ENCODE measurements at places on chromosomes 13 and 19. TPM values are rescaled to one million over a fixed set of nuclear protein-coding genes. Genes with fewer than 3 reads are reported as not detected.
A peak's percentile ranks its signal among the peaks of the same experiment; 100 is the strongest.

Gene KLK3
- not detected for total RNA-seq

Gene ZNF441
- not detected for total RNA-seq

Gene FGF21
- not detected for total RNA-seq

Gene RRAS
- 104 TPM for total RNA-seq

Gene IL11
- 183 TPM for total RNA-seq

Gene SERP2
- total RNA-seq = 2.4 TPM

DNA sequence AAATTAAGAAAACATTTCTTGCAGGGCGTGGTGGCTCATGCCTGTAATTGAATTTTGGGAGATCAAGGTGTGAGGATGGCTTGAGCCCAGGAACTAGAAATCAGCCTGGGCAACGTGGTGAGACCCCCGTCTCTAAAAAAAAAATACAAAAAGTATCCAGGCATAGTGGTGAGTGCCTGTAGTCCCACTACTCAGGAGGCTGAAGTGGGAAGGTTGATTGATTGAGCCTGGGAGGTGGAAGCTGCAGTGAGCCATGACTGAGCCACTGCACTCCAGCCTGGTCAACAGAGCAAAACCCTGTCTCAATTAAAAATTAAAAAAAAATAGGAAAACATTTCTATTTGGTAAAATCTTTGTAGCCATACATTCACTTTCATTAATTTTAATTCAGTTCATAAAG is 526.5 kb downstream of the PCDH9 start:
- no peaks in the 10 kb centered on the region for H3K27me3 ChIP-seq
- no peaks in the 10 kb centered on the region for H3K36me3 ChIP-seq
- DNase-seq = no peak
- H3K27ac ChIP-seq = no peak overlapping the region

- H3K36me3 ChIP-seq = no peaks in the 10 kb centered on the region
- no peak overlapping the region for H3K27ac ChIP-seq
- no peaks in the 10 kb centered on the region for H3K27me3 ChIP-seq
- no peaks in the 10 kb centered on the region for H3K4me1 ChIP-seq
- no peak for DNase-seq
These were observed 125.7 kb downstream of the MYO16 start for GRCh38 chr13:108755083-108755482.

GRCh38 chr13:99873832-99874430 is 97.6 kb downstream of the ZIC5 start:
- no peaks in the 10 kb centered on the region for H3K4me1 ChIP-seq
- H3K36me3 ChIP-seq = no peaks in the 10 kb centered on the region
- no peak overlapping the region for H3K27ac ChIP-seq
- no peak for DNase-seq

DNA sequence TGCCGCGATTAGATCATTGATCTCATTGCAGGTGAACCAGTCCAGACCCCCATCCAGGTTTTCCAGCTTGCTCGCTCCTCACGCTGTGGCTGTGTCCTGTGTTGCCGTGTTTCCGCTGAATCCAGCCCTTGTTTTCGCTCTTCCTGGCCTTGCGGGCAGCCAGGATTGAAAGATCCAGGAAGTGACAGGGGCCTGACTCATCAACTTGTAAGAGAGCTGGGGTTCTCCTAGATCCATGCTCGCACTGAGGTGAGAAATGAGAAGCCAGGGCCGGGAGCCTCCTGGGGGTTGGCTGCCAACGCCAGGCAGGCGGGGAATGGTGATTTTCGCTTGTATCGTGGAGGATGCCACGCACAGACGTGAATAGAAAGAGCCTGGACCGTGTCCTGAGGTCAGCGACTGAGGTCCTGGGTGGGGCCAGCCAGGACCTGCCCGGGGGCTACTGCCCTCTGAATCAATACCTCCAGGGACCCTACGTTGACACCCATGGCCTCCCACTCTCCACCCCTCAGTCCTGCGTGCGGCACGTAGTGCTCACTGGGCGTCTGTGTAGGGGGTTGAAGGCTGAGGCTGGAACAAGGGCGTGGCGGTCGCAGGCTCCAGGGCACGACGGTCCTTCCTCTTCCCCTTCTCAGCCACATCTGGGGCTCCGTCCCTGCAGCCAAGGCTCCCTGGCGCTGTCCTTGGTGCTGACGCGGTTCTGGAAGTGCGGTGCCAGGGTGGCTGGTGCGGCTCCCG is 7.3 kb upstream of the PTPRH start:
- peak; percentile 100 for DNase-seq
- H3K4me3 ChIP-seq = peak overlapping the region; percentile 47
- H3K27ac ChIP-seq = peak overlapping the region; percentile 59
- peaks cover 7% of the 10 kb centered on the region for H3K4me1 ChIP-seq
- H3K27me3 ChIP-seq = no peaks in the 10 kb centered on the region

DNA sequence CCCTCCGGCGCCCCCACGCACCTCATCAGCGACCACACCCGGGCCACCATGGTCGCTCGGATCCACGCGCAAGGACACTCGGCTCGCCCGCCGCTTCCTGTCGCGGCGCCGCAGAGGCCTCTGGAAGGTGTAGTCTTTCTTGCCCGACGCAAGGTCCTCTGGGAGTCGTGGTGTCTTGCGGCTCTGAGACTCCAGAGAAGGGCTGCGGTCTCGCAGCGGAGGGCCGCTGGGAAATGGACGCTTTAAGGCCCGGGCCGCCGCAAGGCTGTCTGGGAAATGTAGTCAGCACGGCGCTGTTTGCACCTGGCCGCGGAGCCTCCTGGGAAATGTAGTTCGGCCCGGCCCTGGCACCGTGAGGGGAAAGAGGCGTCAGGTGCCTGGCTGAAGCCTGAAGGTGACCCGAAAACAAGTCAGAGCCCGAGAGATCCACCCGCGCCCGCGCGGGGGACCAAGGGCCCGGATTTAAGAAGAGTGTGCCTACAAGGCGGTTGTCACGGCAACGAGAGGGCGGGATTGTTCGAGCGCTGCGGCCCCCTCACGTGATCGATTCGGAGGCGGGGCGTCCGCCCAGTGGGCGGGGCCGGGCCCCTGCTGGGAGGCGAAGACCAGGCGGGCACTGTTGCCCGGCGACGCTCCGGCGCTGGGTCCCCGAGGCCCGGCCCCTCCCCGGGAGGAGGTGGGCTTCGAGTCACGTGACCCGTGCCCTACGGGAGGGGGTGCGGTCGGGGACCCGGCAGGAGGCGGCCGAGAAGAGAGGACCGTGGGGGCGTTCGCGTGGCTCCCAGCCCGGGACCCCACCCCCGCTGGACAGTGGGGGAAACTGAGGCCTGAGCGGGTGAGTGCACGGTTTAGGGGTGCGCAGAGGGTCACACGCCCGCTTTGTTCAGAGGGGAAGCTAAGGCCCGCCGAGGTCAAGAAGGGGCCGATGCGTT is at the start of the genes HSD11B1L and MICOS13:
TSS of gene HSD11B1L (plus strand) at position 591 of the 932 bp plus-strand sequence. CDS start 3,806 bp downstream, outside the sequence.
TSS of gene MICOS13 (minus strand) at position 80 of the 932 bp plus-strand sequence. CDS start at position 50, 30 bp downstream.
- no peaks in the 10 kb centered on the region for H3K4me1 ChIP-seq
- peak; percentile 95 for DNase-seq
- H3K27me3 ChIP-seq = no peaks in the 10 kb centered on the region

DNA sequence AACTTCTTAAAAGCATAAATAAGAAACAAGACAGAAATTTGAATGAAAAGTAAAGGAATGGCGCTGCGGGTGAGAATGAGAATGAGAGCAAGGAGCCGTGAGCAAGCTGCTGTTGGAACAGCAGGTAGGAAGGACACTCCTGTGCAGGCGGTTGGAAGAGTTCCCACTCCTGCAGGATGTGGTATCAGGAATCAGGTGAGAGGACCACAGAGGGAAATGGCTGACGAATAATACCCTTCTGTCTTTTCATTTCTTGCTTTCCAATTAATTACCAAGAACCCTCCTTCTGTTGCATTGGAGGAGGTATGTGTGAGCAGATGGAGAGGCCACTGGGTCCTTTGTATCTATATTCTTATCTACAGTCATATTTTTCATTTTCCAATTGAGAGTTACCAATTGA is 1504.2 kb downstream of the EFNB2 start:
- no peak overlapping the region for H3K4me3 ChIP-seq
- no peak overlapping the region for H3K27ac ChIP-seq
- H3K27me3 ChIP-seq = no peaks in the 10 kb centered on the region
- H3K36me3 ChIP-seq = no peaks in the 10 kb centered on the region
- H3K4me1 ChIP-seq = no peaks in the 10 kb centered on the region
- no peak for DNase-seq

- no peaks in the 10 kb centered on the region for H3K27me3 ChIP-seq
- H3K27ac ChIP-seq = no peak overlapping the region
- no peaks in the 10 kb centered on the region for H3K36me3 ChIP-seq
- H3K4me3 ChIP-seq = no peak overlapping the region
- DNase-seq = no peak
These were observed 7.6 kb downstream of the MBD3L2B start for GRCh38 chr19:7013678-7014077.

GRCh38 chr13:76455960-76456359 is 430.2 kb downstream of the KCTD12 start:
- H3K27me3 ChIP-seq = no peaks in the 10 kb centered on the region
- peak; percentile 59 for DNase-seq
- no peaks in the 10 kb centered on the region for H3K36me3 ChIP-seq

DNA sequence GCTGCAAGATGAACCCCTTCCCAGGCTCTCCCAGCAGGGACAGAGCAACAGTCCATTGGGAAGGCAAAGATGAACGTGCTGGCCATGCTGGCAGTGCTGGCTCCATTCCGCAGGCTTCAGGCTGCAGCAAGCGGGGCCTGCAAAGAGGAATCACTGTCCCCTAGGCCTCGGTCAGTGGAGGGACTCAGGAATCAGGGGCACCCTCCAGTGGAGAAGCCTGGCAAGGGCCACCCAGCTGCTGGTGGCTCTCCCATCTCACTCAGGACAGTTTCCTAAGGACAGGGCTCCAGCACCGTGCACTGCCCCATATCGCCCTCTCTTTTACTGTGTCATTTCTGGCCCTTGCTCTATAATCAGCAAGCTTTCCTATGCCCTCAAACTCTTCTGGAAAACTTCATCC is 498.6 kb downstream of the EFNB2 start:
- H3K4me3 ChIP-seq = no peak overlapping the region
- no peak overlapping the region for H3K27ac ChIP-seq
- H3K27me3 ChIP-seq = no peaks in the 10 kb centered on the region
- H3K4me1 ChIP-seq = no peaks in the 10 kb centered on the region
- no peak for DNase-seq

GRCh38 chr19:4803736-4804695 is 12.5 kb downstream of the FEM1A start:
- no peaks in the 10 kb centered on the region for H3K4me1 ChIP-seq
- H3K27me3 ChIP-seq = no peaks in the 10 kb centered on the region
- H3K4me3 ChIP-seq = no peak overlapping the region

- H3K4me1 ChIP-seq = no peaks in the 10 kb centered on the region
- H3K27ac ChIP-seq = peak overlapping the region; percentile 84
- DNase-seq = no peak
- H3K4me3 ChIP-seq = peak overlapping the region; percentile 91
- H3K27me3 ChIP-seq = no peaks in the 10 kb centered on the region
These were observed 814 bp downstream of the ZNF480 start for GRCh38 chr19:52297601-52298364.

DNA sequence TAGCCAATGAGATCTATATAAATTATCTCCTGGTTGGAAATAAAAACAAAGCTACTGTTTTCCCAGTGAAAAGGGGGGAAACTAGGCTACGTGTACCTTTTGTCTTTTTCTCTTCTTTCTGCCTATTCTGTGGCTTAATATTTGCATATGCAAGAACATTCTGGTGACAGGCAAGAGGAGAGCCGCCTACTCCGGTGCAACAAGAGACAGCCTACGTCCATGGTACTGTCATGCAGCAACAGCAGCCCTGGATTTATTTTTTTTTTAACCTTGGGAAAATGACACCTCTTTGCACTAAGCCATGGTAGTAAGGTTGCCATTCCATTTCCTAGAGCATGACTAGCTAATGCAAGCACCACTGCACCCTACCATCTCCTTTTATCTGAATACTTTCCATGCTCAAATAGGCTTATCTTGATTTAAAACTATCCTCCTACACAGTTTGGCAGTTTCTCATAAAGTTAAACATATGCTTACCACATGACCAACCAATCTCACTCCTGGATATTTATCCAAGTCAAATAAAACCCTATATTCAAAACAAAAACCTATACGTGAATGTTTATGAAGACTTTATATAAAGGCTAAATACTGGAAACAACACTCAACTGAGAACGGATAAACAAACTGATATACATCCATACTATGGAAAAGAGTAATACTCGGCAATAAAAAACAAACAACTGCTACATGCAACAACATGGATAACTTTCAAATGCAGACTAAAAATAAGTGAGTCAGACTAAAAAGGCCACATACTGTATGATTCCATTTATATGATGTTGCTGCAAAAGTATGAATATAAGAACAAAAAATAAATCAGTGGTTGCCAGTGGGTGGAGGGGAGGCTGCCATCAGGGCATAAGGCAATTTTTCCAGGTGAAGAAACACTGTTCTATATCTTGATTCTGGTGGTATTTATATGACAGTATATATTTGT is 17.3 kb downstream of the NUFIP1 start:
- no peak overlapping the region for H3K4me3 ChIP-seq
- H3K27ac ChIP-seq = no peak overlapping the region
- no peaks in the 10 kb centered on the region for H3K27me3 ChIP-seq

Measured in astrocyte (in vitro differentiated cells and primary cell).